Stimulated activated CD4-positive, alpha-beta T cell treated with anti-CD3 and anti-CD28 coated beads, Interleukin-4, amount 100 ng/mL, for 4 hours (primary cell): ENCODE measurements at places on chromosomes 5 and 9.

- DNase-seq: no peak
These were observed 60.5 kb upstream of the CD180 start for GRCh38 chr5:67257077-67257476.

GRCh38 chr5:77957516-77957915 is 181.4 kb upstream of the TBCA start:
- no peak for DNase-seq

GRCh38 chr5:126354012-126354857 is 69.0 kb upstream of the GRAMD2B start:
- no peak for DNase-seq

- DNase-seq: no peak
These were observed 8.0 kb downstream of the C9 start for GRCh38 chr5:39356263-39356662.

GRCh38 chr5:124596595-124597421 is 149.6 kb downstream of the ZNF608 start:
- DNase-seq: no peak

DNA sequence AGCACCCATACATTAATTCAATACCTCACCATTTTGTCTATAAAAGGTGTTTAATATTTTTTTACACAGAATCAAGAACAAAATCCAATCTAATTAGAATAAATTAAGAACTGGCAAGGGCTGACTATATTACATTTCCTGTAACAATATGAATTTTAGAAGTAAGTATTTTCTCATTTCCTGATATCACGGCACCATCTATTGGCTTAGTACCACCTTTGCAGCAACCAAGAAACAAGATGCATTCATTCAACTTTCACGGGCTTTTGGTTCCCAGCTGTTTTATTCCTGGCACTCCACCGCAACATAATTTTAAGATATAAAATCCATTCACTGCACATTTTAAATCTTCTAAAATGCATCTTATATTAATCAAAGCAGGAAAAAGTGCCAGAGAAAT is 20.6 kb downstream of the PSMB7 start:
- DNase-seq: no peak

GRCh38 chr9:6498982-6499381 is 86.0 kb downstream of the UHRF2 start:
- DNase-seq: no peak

DNA sequence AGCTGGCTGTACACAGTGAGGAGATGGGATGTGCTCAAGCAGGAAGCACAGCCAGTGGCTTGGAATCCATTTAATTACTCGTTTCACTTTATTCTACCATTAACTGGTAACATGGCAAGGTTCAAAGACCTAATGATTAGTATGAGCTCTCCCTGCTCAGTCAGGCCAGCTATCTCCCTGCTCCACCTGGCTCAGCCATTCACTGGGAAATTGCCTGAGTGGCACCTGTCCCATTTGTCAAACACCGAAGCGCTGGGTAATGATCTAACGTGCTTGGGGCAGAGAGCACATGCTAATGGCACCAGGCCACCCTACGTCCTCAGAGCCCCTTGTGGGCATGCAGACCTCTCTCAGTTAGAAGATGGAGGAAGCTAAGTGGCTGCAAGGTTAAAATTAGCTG is 162.2 kb downstream of the TTLL11 start:
- DNase-seq: no peak

DNA sequence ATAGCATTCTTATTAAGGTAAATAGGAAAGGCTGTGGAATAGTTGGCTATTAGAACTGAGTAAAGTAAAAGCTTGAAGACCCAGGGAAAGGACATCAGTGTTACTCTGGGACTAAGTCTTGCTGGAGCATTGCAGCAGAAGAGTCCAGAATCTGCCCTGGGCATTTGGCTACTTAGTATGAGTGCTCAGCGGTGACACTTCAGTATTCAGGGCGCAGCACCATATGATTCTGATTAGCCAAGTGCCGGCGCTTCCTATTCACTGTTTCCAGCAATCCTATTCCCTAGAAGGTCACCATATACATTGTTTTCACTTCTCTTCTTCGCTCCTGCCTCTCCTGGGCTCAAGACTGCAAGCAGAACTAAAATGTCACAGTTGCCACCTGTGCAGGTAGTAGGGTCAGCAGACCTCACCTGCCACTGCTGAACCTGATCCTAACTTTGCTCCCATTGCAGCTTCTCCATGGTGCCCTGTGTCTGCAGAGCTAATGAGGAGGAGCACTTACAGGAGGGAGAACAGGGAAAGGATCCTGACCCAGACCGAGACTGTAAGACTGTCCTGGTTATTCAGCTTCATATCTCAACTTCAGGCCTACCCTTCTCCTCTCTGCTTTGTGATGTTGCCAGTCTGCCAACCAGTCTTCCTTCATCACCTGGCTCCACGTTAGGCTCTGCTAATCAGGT is 313.6 kb upstream of the PIK3R1 start:
- no peak for DNase-seq

DNA sequence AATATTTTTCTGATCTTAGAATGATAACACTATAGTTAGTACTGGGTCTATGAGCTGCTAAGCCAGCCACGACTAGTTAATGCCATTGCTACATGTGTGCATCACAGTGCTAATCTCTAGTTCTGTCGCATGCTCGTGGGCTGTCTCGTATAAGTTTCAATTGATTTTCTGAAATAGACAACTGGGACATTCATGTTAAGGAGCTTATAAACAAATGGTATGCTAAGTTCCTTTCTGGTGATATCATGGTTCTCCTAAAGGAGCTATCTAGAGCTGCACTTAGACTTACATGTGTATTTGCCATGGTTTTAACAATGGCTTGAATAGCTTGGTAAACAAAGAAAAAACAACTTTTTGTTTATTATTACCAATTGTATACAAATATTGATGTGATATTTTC is 46.2 kb downstream of the F2RL2 start:
- no peak for DNase-seq

DNA sequence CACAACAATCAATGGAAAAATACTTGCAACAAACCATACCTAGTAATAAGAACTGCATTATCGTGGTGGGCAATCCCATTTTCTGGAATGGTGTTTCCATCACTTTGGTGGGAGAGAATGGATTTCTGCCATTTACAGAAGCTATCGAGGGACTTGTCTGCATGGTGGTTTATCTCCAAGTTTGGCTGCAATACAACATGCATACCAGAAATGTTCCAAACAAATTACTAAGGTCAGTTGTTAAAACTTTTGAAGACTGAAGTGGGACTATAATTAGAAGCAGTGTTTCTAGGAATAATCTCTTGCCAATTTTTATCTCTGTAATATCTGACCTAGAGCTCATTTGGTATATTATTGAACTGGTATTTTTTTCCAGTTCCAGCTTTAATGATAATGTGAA is 30.3 kb downstream of the ADAMTS6 start:
- no peak for DNase-seq

GRCh38 chr9:22102146-22103053 is 93.3 kb upstream of the CDKN2B start:
- no peak for DNase-seq

GRCh38 chr5:1568201-1568979 is 44.6 kb upstream of the LPCAT1 start:
- no peak for DNase-seq

GRCh38 chr9:133869674-133870405 is 122.3 kb downstream of the VAV2 start:
- DNase-seq: no peak

- DNase-seq: peak; percentile 8
These were observed at the start of gene ARHGEF28 for GRCh38 chr5:73625944-73626811. Gene ARHGEF28 (plus strand): TSS chr5:73626196. CDS start chr5:73684852, 58,656 bp downstream.

- no peak for DNase-seq
These were observed 4.1 kb upstream of the PRDM12 start for GRCh38 chr9:130660326-130660682.

DNA sequence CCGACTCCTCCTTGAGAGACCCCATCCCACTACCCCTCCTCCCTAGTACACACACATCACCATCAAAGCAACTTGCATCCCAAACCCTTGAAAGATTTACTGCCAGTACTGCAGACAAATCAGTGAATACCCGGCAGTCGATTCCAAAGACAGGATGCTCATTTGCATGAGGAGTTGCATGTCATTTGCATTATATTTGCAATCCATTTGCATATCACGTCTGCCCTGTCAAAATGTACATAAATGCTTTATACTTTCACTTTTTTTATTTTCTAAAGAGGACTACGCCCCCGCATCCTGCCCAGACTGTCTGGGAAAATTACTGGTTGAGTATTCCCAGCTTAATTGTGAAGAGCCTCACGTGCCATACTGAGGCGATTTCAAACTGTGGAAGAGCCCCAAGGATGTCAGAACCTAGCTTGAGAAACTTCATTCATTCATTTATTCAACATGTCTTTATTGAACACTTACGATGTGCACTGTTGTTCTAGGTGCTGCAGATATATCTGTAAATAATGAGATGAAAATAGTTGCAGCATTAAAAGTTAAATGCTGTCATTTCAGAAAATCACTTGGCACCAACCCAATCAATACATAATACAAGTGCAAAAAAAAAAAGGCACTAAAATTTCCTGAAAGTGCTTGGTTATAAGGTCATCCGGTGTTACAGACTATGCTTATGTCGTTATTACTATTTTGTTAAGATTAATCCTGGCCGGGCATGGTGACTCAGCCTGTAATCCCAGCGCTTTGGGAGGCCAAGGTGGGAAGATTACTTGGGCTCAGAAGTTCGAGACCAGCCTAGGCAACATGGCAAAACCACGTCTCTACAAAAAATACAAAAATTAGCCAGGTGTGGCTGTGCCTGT is 17.2 kb upstream of the SIL1 start:
- no peak for DNase-seq

- DNase-seq: no peak
These were observed 108.1 kb upstream of the FBN2 start for GRCh38 chr5:128646176-128646575.

- DNase-seq: no peak
These were observed 9.8 kb upstream of the CRHBP start for GRCh38 chr5:76943006-76943405.

DNA sequence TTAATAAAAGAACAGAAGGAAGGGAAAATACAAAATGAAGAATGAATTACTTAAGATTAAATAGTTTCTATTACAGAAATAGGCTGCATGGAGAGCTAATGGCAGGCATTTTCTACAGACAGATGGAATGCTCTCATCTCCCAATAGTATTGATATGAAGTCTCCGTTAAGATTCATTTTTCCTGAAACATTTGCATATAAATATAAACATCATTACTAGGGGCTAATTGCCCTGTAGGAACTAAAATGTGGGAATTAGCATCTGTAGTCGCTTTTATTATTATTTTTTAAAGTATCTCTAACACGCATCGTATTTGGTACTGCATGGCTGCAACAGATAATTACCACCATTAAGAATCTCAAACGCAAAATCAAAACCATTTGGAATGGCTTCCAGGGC is 2275.5 kb downstream of the MAT2B start:
- DNase-seq: no peak

- DNase-seq: no peak
These were observed 10.1 kb downstream of the BRD3OS start for GRCh38 chr9:134035041-134036039.

DNA sequence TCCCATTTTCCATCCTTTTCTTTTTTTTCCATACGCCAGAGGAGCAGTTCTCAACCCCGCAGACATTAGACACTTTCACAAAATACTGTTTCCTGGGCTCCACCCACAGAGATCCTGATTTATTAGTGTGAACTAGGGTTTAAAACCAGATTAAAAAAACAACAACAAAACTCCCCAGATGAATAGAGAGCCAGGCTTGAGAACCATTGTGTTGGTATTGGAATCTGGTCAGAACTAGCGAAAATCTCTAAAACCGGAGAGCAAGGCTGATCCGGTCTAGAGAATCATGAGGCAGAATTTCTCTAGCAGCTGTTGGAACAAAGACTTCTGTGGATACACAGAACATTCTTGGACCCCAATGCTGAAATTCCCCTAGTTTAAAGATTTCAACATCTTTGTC is 173.0 kb downstream of the PCSK1 start:
- DNase-seq: no peak

DNA sequence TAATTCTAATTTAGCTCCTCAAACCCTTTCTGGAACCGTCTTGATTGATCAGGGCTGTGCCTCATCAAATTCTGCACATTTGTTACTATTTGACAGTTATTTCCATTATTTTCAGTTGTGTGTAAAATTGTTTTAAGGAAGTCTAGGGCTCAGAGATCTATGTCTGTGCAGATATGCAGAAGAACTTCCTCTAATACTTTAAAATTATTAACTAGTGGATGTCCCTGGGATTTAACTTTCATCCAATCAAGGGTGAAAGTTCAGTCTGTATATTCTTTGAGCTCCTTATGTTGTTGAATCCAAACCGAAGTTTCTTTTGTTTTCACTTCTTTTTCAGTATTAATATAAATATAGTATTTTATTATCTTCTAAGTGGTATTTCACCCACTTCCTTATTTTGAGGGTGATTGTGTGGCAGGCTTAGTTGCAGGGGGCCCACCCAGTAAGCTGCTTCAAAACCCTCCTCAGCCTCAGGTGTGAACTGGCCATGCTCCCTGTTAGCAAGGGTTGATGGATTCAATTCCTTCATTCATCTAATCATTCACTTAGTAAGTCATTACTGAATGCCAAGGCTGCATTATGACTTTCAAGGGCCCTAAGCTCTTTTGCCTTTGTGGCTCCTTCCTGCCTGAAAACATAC is 2.1 kb upstream of the CAMLG start:
- no peak for DNase-seq

- no peak for DNase-seq
These were observed 545.2 kb downstream of the CSNK1G3 start for GRCh38 chr5:124056991-124057723.

DNA sequence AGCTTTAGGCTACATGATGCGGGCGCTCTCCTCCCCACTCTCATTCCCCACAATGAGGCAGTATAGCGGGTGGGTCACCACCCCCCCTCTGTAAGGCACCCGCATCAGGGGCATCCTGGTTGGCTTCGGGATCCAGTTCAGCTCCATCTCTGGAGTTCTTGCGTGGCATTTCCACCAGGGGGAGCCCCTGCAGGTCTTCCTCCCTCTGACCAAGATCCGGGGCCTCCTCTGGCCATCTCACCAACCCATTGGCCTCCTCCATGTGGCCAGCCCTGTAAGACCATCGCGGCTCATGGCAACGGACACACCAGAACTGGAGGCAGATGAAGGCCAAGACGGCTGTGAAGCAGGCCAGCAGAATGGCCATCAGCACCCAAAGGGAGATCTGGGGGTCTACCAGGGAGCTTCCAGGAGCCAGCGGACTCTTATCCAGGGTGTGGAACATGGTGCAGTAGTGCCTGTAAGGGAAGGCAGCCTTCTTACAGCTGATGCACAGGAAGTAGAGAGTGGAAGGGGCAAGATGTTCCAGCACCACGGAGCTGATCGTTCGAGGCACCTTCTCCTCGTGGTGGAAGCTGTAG is 77.0 kb downstream of the CYFIP2 start:
- DNase-seq: peak; percentile 3
